C1 segment of cervical spinal cord (tissue), 14 donors: ENCODE measurements at places on chromosomes 6 and 20.

- no peak for DNase-seq
Measured at GRCh38 chr6:163380216-163380615, 34.3 kb upstream of the QKI start.

GRCh38 chr6:41871691-41872090, 23.5 kb downstream of the USP49 start:
- no peak for DNase-seq

- DNase-seq, result no peak
Measured at GRCh38 chr20:62410746-62411478, 3.8 kb upstream of the CABLES2 start.

- DNase-seq, result no peak
Measured at GRCh38 chr20:34110745-34111641, 1.1 kb downstream of the EIF2S2 start.

DNA sequence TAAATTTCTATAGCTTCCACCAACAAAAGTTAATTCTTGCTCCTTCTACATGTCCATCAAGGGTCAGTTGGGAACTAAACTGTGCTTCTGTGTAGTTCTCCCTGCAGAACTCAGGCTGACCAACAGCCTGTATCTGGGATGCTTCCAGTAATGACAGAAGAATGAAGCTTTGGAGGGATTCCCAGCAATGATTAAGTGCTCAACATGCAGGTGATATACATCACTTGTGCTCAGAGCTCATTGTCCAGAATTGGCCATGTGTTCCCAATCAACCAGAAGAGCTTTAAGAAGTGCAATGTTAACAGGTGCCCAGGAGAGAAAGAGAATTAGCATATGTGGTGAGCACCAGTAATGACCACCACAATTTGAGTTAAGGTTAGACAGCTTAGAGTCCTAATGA, 37.4 kb upstream of the SNRPB2 start:
- DNase-seq, result no peak

DNA sequence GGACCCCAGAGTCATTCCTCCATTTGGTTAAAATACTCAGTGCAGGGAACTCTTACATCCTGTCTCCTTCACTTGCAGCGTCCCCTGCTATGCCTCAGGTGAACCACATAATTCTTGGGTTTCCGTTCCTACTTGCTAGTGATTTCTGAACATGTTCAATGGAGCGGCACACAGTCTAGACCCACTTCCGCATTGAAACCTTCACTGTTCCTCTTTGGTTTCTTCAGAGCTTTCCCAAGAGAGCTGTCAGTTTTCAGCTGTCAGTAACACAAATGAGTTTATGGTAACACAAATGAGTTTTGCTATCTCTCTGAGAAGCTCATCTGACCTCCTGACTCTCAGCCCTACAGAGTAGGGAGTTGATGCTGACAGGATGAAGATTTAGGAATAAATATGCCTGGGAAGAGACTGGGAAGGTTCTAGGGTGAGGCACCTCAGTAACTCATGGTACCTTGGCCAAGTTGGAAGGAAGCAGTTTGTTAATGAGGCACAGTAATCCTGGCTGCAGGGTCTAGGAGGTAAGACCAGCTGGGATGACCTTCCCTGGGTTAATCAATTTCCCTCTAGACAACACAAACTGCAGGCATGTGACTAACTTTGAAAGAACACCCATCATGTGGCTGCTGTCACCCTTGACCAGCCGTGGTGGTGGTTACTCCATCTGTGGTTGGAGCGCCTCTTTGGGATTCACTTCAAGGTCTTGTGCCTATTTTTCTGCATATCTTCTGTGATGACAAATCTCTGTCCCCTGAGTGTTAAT, 5.4 kb downstream of the SYS1 start:
- DNase-seq, result no peak

GRCh38 chr6:139625998-139626975, 251.8 kb upstream of the CITED2 start:
- DNase-seq, result no peak

DNA sequence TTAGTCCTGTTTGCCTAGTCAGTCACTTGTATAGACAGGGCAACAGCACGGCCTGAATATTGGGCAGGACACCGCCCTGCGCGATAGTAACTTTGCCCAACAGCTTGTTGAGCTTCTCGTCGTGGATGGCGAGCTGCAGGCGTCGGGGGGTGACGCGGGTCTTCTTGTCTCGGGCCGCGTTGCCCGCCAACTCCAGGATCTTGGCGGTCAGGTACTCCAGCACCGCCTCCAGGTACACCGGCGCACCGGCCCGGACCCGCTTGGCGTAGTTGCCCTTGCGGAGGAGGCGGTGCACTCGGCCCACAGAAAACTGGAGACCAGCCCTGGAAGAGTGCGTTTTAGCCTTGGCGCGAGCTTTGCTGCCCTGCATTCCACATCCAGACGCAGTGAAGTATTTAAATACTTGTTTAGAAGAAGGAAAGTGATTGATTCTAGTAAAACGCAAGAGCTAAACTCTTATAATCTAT, 92.8 kb upstream of the BTN3A2 start:
- peak; percentile 6 for DNase-seq

- DNase-seq, result peak; percentile 16
Measured at GRCh38 chr6:90885611-90886056, 298.8 kb upstream of the MAP3K7 start.
